ENCODE measurements at places on chromosomes 4 and X.
A peak's percentile ranks its signal among the peaks of the same experiment; 100 is the strongest.

- DNase-seq, result no peak
These were observed 30.2 kb upstream of the FAM9C start for GRCh38 chrX:13074297-13075262.

- peak; percentile 48 for DNase-seq
These were observed 108.0 kb downstream of the TMEM131L start for GRCh38 chr4:153573881-153574802.

DNA sequence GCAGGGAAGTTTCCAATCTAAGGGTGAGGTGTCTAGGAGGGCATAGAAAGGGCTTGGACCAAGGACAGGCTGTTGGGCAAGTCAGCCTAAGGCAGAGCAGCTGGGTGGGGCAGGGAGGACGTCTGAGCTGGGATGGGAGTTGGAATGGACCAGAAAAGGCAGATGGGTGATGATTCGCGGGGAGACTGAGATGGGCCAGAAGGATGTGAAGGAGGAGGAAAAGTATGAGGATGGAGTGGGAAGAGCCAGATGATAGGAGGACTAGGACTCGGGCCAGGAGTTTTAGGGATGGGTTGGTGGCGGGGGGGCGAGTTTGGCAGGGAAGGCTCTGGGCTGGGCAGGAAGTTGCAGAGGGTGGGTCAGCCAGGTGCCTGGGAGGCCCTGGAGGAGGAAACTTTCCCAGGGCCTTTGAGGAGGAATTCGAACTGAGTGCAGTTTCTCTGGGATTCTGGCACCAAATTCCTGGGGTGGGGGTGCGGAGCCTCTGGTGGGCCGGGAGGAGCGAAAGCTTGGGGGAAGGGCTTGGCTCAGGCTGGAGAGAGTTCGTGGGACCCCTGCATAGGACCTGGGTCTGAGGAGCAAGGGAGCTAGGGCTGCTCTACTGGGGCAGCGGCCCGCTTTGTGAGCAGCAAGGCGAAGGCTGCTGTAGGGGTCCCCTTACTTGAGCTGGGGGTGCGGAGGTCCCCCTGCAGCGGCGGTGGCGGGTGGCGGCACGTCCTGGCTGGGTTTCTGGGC lies 8.7 kb upstream of the TIMP1 start:
- DNase-seq, result no peak

GRCh38 chr4:78553529-78554060 lies 2.0 kb downstream of the ANXA3 start:
- no peak for DNase-seq

DNA sequence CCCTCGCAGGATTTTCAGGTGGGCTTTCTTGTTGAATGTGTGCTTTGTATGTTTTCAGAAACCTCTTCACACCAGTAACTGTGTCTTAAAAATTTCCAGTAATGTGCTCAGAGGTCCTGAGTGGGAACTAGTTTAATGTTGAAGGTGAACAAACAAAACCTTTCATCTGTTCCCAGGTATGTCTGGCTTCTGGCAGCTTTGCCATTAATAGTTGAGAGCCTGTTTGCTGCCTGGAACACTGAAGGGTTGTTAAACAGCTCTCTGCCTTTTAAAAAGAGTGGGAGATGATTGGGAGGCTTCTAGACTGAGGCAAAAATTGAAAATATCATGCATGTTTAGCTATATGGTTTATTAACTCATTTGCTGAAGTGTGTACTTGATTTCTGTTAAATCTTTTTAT lies 161.2 kb upstream of the AGTR2 start:
- DNase-seq, result no peak

DNA sequence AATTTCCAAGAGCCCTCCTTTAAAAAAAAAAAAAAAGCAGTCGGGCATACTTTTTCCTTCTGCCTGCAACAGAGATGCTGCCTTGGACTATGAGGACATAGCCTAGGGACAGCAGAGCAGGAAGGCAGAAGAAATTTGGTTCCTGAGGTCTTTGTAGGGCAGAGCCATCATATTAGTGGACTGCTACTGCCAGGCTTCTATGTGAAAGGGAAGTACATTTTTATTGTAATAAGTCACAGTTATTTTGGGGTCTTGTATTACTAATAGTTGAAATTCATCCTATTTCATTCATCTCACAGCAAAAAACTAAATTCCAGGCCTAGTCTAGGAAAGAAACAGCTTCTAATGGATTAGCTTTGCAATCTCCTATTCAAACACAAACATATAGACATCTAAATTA lies 211.2 kb downstream of the NSUN7 start:
- no peak for DNase-seq

GRCh38 chr4:112923516-112923915 lies 125.9 kb upstream of the ANK2 start:
- no peak for DNase-seq

All from activated T-cell treated with anti-CD3 and anti-CD28 coated beads for 4 hours (primary cell).